Right renal cortex interstitium (tissue), 3 donors: ENCODE measurements at places on chromosomes 3 and 15.

DNA sequence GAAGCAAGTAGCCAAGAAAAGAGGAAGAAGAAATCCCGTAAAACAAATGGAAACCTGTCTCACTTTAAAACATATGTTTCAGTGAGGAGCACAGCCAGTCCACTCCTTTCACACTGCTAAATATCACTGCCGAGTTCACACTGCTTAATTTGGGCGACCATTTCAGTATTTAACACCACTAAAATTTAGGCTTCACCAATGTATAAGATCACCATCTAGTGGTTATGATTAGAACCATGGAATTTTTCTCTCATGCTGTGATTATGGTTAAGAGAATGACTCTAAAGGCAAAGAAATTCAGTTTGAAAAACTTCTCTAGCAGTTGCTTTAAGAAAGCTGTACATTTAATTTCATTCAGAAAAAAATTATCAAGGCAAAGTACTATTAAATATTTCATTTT lies 16.6 kb downstream of the SLC4A7 start:
- no peak for DNase-seq

- DNase-seq, result no peak
Measured at GRCh38 chr15:84911879-84912660, 27.6 kb downstream of the SLC28A1 start.

DNA sequence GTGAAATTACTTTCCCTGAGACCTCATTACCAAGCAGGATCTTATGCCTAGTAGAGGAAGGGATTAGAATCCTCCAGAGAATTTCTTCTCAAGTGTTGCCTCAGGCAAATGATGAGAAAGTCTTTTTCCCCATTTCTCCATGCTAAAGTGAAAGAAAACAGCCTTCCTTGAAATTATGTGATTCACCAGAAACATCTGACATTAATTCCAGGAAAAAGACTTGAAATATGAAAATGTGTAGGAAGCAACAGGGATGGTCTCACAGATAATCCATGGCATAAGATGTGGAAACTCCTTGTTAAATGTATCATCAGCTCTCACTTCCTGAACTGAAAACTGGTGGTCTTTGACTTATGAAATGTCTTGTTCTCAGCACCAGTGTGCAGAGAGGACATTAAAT lies 17.9 kb upstream of the ABI3BP start:
- DNase-seq, result no peak

GRCh38 chr3:165389064-165389463 lies 192.9 kb upstream of the SLITRK3 start:
- peak; percentile 8 for DNase-seq

- no peak for DNase-seq
Measured at GRCh38 chr3:2793987-2794386, 316.2 kb downstream of the IL5RA start.

DNA sequence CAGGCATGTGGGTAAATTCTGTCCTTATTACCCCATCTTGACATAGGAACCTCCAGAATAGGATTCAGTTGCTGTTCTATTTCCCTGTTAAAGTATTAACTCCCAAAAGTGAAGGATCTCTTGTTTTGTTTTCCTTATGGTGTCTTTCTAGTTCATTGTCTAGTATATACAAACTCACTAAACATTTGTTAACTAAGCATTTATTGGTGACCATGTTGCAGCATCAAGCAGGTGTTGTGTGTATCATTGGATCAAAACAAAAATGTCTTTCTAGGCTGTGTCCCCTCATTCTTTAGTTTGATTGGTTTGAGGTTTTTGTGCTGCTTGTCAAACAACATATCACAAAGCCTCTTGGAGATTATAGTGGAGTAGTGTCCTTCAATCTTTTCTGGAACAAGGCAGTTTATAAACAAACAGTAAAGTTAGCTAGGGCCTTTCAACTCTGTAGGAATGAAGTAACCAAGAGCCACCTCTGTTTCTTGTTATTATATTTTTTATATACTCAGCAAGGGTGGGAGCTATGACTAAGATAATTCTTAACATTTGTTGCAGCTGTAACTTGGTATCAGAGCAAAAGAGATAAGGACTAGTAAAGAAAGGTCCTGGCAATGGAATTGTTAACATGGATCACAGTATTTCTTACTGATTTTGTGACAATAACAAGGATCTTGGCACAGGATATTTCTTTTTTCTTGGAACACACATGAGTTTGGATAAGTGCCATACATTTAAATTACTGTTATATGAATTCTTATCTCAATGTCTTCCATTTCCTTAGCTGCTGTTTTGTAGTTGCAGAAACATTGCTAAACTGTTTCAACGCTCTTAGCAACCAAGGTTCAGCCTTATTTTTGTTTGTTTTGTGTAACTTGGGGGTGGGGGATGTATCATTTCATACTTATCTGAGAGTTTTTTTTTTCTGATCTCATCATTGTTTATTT lies 49.3 kb downstream of the TMOD3 start:
- peak; percentile 66 for DNase-seq

DNA sequence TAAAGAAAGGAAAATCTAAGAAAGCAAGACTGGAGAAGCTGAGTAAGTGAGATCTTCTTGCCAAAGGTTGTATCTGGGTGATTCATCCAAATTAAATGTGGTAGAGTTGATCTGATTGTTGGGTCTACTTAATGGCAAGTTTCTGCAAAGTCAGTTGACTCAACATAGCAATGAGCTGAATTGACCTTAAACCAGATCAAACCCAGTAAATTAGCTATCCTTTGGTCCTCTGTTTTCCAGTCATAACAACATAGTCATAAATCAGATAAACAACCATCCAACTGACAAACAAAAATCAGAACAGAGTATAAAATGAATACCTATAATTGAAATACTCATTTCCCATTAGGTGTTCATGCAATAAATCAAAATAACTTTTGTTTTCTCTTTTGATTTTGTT lies 142.6 kb upstream of the CFAP20DC start:
- DNase-seq, result no peak

- DNase-seq, result no peak
Measured at GRCh38 chr3:58120075-58120812, 90.5 kb downstream of the DNASE1L3 start.

- DNase-seq, result no peak
Measured at GRCh38 chr15:89775815-89776214, 317 bp upstream of the MESP2 start.

DNA sequence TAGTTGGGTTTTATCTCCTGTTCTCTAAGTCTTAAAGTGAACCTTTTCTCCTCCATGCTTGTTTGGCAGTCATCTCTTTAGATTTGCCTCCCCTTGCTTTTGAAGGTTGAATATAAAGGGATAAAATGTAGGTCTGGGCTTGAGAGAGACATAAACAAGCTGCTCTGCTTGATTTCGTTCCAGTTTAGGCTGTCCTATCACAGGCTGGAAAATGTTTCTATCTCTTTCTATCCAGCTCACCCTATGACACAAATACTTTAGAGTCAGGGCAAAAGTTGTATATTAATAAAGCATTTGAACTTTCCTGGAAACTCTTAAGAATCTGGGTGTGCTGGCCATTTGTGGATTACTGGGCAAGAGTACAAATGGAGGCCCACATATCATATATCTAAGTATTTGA lies 29.5 kb upstream of the ZBBX start:
- DNase-seq, result peak; percentile 4

- no peak for DNase-seq
Measured at GRCh38 chr3:96236522-96236921, 577.9 kb upstream of the EPHA6 start.
